NK-92 treated with Interleukin-12 subunit alpha and Interleukin-12 subunit beta, amount 100 ng/mL, for 24 hours (cell line): ENCODE measurements at places on chromosomes 1 and 21.
A peak's percentile ranks its signal among the peaks of the same experiment; 100 is the strongest.

DNA sequence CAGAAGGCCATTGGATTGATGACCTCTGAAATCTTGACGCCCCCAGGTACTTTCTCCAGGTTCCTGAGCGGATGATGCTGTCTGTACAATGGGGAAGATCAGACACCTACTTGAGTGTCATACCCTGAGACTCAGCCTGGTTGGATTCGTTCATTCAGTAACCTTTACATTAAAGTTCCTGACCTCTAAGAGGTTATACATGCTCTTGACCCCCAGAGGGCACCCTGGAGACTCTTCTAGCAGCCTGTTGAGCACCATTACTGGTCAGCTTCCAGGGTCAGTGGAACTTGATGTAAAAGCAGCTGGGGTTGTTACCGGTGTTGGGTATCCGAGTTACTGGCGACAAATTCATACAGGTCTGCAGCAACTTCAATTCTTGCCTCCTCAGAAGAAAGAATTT, 114.3 kb upstream of the ZNF678 start:
- peak; percentile 11 for DNase-seq

GRCh38 chr1:60765204-60765603, 317.2 kb upstream of the NFIA start:
- DNase-seq: peak; percentile 0

DNA sequence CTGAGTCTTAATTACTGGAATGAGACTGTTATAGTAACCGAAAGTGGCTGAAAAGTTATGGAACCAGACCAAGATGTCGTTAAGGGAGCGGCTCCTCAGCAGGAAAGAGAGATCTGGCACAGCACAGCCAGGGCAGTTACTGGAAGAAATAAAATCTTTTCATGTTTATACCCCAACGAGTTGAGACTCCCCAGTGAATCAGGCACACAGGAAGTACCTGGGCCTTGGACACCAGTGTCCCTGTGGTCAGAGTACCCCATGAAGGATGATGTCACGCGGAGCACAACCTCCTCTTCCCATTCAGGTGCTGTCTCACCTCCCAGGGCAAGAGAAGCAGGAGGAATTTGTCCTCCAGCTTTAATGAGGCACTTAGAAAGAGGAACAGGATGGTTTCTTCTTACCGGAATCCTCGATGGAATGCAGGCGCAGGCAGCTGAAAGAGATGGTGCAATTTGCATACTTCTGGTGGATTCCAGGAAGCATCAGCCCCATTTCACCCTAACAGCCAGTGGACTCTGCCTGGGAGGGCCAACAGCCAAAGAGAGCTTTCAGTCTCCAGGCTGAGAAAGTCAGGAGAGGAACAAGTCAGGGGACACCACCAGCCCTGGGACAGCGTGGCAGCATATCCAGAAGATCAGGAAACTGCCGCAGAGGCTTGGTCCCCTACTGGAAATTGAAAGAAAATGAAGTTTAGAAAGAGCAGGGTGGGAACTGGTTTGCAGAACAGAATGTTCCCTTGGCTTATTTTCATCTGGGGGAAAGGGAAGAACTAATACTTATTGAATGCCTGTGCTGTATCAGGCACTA, 35.9 kb upstream of the CTTNBP2NL start:
- no peak for DNase-seq

- DNase-seq: no peak
Measured at GRCh38 chr1:174911606-174912005, 88.1 kb upstream of the CACYBP start.

- no peak for DNase-seq
Measured at GRCh38 chr1:175579956-175580750, 163.2 kb downstream of the TNR start.

GRCh38 chr1:211381481-211382181, 55.0 kb downstream of the TRAF5 start:
- no peak for DNase-seq

DNA sequence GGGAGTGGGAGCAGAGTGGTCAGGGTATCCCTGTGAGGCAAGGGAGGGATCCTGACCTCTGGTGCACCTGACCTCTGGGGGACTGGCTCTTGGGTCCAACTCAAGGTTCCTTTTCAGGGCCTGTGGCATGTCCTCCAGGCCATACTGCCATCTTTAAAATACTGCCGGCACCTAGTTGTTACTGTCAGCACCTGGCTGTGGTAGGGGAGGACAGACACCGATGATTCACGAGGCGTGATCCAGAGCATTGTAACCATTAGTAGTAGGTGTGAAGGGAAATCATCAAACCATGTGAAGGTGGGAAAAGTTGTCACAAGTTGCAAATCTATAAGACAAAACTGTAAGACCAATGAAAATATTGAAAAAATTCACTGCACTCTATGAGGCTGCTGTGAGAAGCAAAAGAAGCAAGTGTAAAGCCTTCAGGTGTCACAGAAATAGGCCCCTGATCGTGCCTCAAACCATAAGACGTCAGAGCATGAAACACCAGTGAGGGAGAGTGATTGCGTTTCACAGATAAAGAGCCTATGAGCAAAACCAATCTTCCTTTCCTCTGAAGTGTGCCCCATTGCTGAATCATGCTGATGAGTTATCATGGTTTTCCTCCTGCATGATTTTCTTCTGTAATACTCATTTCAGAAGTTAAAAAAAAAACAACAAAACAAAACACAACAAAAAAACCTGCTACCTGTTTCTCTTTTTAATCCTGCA, 55.3 kb downstream of the CDC7 start:
- peak; percentile 61 for DNase-seq

DNA sequence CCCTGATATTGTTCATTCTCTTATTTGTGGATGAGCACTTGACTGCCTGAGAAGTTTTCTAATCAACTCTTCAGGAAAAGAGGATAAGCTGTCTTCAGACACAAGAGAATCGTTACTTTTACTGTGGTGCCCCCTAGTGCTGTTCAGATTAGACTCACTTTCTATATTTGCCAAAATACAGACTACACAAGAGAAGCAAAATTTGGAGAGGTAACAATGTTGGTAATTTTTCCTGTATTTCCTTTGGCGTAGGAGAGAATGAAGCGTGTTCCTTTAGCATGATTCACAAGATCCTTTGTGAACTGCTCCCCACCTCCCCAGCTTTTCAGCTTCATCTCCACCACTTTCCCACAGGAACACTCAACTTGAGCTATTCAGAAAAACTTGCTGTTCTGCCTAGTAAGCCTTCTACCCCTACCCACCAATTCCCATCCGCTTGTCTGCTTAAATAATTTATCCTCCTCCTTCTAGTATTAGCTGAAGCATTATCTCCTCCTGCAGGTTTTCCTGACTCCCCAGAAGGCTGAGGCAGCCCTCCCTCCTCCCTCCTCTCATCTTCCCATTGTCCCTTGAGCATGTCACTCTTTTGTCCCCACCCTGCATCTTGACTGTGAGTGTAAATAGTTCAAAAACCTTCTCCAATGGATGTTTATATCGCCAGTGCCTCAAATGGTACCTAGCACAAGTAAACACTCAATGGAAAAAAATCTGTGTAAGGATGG, 4.5 kb downstream of the TNFSF4 start:
- no peak for DNase-seq

DNA sequence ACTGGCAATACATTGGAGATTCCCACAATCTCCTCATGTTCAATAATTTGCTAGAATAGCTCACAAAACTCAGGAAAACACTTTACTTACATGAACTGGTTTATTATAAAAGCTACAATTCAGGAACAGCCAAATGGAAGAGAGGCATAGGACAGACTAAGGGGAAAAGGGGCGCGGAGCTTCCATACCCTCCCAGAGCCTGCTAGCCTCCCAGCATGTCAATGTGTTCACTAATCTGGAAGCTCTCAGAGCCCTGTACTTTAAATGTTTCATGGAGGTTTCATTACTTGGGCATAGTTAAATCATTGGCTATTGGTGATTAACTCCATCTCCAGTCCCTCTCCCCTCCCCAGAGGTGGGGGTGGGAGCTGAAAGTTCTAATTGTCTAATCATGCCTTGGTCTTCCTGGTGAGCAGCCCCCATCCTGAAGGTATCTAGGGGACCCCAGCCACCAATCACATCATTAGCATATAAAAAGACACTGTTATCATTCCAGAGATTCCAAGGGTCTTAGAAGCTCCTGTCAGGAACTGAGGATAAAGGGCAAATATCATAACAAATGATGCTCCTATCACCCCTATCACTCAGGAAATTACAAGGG, 10.9 kb upstream of the DMRTB1 start:
- DNase-seq: no peak

DNA sequence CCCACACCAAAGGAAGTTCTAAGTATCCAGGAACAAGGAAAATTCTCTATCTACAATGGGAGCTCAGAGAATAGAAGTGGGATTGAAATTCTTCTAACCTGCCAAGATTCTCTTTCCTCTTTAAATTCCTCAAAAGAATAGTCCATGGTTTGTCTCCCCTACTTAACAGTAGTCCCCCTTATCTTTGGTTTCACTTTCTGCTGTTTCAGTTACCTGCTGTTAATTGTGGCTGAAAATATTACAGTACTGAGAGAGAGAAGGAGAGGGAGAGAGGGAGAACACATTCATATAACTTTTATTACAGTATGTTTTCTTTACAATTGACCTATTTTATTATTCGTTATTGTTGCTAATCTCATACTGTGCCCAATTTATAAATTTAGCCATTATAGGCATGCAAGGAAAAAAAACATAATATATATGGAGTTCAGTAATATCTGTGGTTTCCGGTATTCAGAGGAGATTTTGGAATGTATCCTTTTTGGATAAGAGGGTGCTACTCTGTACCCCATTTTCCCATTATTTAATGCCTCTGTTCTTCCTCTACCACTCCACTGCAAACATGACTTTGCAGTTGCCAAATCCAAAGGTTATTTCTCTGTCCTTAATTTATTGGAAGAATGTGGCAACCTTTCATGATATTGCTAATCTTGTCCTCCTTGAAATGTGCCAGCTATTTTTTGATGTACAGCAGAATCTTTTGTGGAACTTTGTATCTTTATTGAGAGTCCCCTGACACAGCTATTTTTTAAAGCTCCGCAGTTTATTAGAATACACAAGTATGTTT, 68.0 kb downstream of the USP25 start:
- no peak for DNase-seq

GRCh38 chr1:175090780-175091179, 23.1 kb downstream of the TNN start:
- no peak for DNase-seq

GRCh38 chr1:32091591-32091990, 16.3 kb upstream of the KPNA6 start:
- no peak for DNase-seq

DNA sequence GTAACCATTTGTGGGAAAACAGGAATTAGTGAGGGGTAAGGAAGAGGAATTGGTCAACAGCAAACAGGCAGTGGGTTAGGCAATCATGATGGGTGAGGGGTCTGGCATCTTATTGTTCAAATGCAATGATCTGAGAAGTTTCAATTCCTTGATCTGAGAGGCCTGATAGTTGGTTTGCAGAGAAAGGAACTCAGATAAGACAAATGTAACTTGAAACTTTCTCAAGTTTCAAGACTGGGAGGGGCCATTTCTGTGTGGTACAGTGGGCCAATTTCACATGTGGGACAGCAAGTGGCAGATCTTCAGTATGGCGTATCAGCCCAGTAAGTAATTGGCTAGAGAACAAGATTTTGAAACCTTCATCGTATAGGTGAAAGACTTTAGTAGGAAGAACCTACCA, 102.5 kb downstream of the XPR1 start:
- no peak for DNase-seq

GRCh38 chr21:42567214-42567555, 53.5 kb downstream of the SLC37A1 start:
- no peak for DNase-seq

GRCh38 chr1:51738681-51739080, 121.8 kb downstream of the OSBPL9 start:
- DNase-seq: no peak

- no peak for DNase-seq
Measured at GRCh38 chr1:46558141-46558963, 6.9 kb upstream of the KNCN start.
